Heart right ventricle (tissue), 16 donors: ENCODE measurements at places on chromosomes 6 and 20. TPM values are rescaled to one million over a fixed set of nuclear protein-coding genes. Genes with fewer than 3 reads are reported as not detected.

GRCh38 chr20:15913391-15914025 is 659.7 kb downstream of the KIF16B start:
- H3K4me1 ChIP-seq: no peaks in the 10 kb centered on the region
- DNase-seq: no peak
- H3K36me3 ChIP-seq: no peaks in the 10 kb centered on the region
- no peak overlapping the region for H3K4me3 ChIP-seq

DNA sequence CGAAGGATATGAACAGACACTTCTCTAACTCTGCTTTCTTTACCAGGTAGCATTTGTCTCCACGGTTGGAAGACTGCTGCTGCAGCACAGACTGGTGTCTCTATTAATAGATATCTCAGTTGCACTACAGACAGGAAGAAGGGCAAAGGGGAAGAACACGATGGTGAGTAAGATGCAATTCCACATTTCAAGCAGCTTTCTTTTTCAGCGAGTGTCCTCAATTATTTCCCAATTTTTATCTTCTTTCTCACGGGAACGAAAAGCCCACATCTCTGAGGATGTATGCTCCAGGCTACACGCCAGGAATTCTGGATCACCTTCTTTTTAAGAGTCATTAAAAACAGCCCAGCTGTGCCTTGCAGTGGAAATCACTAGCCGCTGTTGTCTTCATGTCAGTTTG is 311.6 kb upstream of the ECI2 start:
- no peak overlapping the region for H3K4me3 ChIP-seq
- no peak for DNase-seq
- no peaks in the 10 kb centered on the region for H3K4me1 ChIP-seq
- no peaks in the 10 kb centered on the region for H3K36me3 ChIP-seq
- peak overlapping the region; percentile 45 for H3K27ac ChIP-seq

DNA sequence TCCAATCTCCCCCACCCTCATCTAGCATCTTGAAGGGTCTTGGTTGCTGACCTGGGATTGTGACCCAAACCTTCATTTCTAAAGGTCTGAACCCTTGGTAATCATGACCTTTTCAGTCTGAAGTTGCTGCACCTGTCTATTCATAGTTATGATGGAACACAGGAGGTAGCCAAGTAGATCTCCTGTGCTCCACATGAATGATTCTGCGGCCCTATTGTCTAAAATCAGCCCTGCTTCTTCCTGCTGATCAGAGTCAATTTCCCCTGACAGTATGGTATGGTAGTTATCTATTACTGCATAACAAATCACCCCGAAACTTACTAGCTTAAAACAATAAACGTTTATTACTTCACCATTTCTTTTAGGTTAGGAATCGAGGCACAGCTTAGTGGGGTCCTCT is 9.0 kb downstream of the OR2B6 start:
- H3K4me3 ChIP-seq: no peak overlapping the region
- no peak for DNase-seq
- no peaks in the 10 kb centered on the region for H3K27me3 ChIP-seq
- H3K36me3 ChIP-seq: no peaks in the 10 kb centered on the region
- no peaks in the 10 kb centered on the region for H3K4me1 ChIP-seq

- H3K27me3 ChIP-seq: no peaks in the 10 kb centered on the region
- H3K4me1 ChIP-seq: no peaks in the 10 kb centered on the region
- H3K27ac ChIP-seq: no peak overlapping the region
Observed at GRCh38 chr6:8391934-8392333, 43.4 kb downstream of the SLC35B3 start.

DNA sequence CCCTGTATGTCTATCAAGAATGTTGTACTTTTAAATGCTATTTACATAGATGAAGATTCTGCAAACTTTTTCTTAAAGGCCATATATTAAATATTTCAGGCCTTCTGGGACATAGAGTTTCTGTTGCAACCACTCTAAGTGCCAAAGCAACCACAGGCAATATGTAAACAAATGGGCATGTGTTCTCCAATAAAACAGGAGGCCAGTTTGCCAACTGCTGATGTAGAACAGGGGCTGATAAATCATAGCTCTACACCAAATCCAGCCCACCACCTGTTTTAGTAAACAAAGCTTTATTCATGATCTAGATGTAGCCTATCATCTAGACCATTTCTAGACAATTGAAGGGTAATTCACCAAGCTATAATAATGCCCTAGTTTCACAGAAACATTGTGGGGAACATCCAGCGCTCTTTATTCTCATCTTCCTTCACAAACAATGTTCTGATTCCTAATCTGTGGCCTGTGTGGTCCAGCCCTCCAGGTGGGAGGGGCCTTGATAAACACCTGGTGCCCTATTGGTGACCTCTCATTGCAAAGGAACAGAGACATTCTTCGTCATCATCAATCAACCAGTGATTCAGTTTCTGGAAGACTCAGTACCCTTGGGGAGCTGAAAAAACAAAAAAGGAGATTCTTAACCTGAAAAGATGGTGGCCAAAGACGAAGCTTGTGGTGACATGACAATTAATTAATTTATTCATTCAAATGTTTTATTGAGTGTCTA is 80.2 kb downstream of the PREP start:
- no peak for DNase-seq
- H3K27ac ChIP-seq: no peak overlapping the region
- H3K36me3 ChIP-seq: no peaks in the 10 kb centered on the region
- H3K27me3 ChIP-seq: no peaks in the 10 kb centered on the region

DNA sequence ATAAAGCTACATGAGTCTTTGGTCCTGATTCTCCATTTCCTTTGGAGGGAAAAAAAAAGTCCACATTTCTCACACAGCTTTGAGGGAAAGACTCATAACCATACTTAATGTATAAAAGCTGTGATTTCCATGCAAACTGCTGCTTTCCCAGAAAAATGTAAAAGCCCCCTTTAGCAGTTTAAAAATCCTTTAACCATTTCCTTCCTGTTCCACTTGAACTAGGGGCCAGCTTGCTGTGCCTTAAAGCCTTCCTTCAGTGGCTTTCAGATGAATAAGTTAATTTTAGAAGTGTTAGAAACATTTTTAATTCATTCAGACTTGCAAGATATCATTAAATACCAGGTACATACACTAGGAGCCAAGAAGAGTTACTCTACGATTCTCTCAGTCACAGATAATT is 273.5 kb downstream of the PKHD1 start:
- no peak overlapping the region for H3K4me3 ChIP-seq
- no peaks in the 10 kb centered on the region for H3K36me3 ChIP-seq
- H3K4me1 ChIP-seq: no peaks in the 10 kb centered on the region
- no peaks in the 10 kb centered on the region for H3K27me3 ChIP-seq
- no peak for DNase-seq

The SNX21 gene
- 19.7 TPM for total RNA-seq

GRCh38 chr6:157600807-157601206 is 219.8 kb downstream of the ZDHHC14 start:
- H3K4me1 ChIP-seq: peaks cover 9% of the 10 kb centered on the region
- H3K36me3 ChIP-seq: no peaks in the 10 kb centered on the region
- no peak overlapping the region for H3K4me3 ChIP-seq
- H3K27me3 ChIP-seq: no peaks in the 10 kb centered on the region
- DNase-seq: no peak
